ENCODE measurements at places on chromosomes 2 and 18.

DNA sequence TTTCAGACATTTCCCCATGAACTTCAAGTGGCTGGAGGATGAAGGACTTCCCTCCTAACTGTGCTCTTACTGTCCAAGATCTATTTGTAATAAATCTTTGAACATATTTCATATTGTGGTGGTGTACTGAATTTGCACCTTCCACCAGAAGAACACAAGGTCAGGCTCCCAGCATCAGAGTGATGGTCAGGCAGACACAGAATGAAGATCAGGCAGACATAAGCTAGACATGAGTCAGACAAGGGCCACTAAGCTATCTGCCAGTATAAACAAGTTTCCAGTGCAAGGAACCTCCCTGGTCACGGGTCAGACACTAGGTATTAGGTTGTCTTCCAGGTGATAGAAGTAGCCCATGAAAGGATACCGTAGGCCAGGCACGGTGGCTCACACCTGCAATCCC, 20.0 kb downstream of the AQP12B start:
- no peak overlapping the region for H3K27ac ChIP-seq
- peaks cover 60% of the 10 kb centered on the region for H3K27me3 ChIP-seq
- no peak for DNase-seq
- no peaks in the 10 kb centered on the region for H3K4me1 ChIP-seq
- H3K4me3 ChIP-seq, result no peak overlapping the region

DNA sequence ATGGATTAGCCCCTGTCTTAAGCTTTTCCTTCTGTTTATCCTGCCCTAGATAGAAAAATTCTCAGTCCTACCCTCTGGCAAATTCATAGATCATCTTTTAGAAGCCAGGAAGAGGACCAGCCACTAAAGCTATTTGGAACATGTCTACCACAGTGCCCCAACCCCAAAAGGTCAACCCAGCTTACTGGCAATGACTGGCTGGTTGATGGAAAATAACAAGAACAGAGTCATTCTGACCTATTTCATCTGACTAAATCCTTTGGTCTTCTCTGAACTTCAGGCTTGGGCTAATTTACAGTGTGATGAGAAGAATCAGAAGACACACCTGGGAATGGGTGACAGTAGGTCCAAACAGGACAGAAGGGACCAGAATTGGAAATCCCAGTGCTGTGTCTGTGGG, 227.3 kb upstream of the CCDC68 start:
- no peak for DNase-seq
- no peak overlapping the region for H3K27ac ChIP-seq
- no peak overlapping the region for H3K4me3 ChIP-seq
- H3K4me1 ChIP-seq, result no peaks in the 10 kb centered on the region
- H3K27me3 ChIP-seq, result no peaks in the 10 kb centered on the region

- H3K27me3 ChIP-seq, result peaks cover 6% of the 10 kb centered on the region
- no peaks in the 10 kb centered on the region for H3K4me1 ChIP-seq
- no peak overlapping the region for H3K4me3 ChIP-seq
- no peaks in the 10 kb centered on the region for H3K36me3 ChIP-seq
- no peak for DNase-seq
These were observed 149.7 kb downstream of the MREG start for GRCh38 chr2:215863687-215864086.

GRCh38 chr18:57426187-57426586, 9.0 kb upstream of the ONECUT2 start:
- H3K27ac ChIP-seq, result no peak overlapping the region
- H3K36me3 ChIP-seq, result peaks cover 14% of the 10 kb centered on the region
- H3K4me1 ChIP-seq, result peaks cover 6% of the 10 kb centered on the region
- no peak for DNase-seq

DNA sequence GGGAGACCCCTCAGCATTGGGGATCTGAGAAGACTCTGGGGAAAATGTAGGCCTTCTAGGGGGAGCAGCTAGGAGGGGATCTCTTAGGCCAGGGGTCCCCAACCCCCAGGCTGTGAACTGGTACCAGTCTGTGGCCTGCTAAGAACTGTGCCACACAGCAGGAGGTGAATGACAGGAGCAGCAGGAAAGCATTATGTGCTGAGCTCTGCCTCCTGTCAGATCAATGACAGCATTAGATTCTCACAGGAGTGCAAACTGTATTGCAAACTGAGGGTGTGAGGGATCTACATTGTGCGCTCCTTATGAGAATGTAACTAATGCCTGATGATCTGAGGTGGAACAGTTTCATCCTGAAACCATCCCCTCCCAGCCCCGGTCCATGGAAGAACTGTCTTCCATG, 127.3 kb downstream of the SCG2 start:
- H3K36me3 ChIP-seq, result no peaks in the 10 kb centered on the region
- no peak overlapping the region for H3K27ac ChIP-seq
- DNase-seq, result no peak
- no peaks in the 10 kb centered on the region for H3K4me1 ChIP-seq
- H3K27me3 ChIP-seq, result no peaks in the 10 kb centered on the region
- no peak overlapping the region for H3K4me3 ChIP-seq

Measured in activated CD4-positive, alpha-beta memory T cell treated with anti-CD3 and anti-CD28 coated beads, Interleukin-2, amount 10 ng/mL, durations not matched to agents 7 days and 5 days (primary cell).